Adipocyte (in vitro differentiated cells): ENCODE measurements at places on chromosomes 1 and 21.

GRCh38 chr1:89929467-89930063 is 65.3 kb upstream of the ZNF326 start:
- no peak for DNase-seq

GRCh38 chr1:58060559-58061170 is 485.9 kb downstream of the OMA1 start:
- no peak for DNase-seq

DNA sequence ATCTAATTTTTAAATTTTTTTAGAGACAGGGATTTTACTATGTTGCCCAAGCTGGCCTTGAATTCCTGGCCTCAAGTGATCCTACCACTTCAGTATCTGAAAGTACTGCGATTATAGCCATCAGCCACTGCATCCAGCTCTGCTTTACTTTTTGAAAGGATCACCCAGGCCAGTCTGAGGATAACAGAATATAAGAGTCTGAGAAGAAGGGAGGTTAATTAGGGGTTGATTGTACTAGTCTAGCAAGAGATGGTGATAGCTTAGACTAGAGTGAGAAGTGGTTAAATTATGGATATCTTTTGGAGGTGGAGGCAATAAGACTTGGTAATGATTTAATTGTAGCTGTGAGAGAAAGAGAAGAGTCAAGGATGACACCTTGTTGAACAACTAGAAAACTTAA is 32.2 kb downstream of the PHACTR4 start:
- no peak for DNase-seq

DNA sequence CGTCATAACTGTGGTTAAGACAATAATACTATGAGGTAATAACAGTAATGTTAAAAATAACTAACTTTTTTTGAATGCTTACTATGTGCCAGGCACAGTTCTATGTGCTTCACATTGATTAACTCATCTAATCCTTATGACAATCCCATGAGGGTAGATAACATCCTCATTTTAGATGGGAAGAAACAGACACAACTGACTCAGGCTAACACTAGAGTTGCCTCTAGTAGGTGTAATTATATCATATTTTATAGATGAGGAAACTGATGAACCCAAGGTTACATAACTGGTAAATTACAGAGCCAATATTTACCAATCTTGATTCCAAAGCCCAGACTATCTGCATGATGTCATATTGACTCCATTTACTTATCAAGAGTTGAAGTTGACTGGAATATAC is 23.5 kb downstream of the SERPINC1 start:
- DNase-seq = no peak

DNA sequence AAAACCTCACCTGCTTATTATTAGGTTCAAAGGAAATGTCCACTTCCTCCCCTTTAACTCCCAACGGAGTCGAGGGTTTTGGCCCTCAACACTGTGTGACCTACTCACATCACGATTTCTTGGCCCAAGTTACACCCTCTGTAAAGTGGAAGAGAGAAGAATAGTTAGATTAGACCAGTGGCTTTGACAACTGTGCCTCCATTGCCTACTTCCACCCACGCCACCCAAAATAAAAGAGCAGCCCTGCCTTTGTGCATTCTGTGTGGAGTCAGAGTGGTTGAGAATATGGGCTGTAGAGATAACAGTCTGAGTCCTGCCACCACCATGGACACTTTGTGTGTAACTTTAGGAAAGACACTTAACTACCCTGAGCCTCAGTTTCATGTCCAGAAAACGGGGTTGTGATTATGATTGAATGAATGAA is 4.1 kb upstream of the HDGF start:
- DNase-seq = no peak

DNA sequence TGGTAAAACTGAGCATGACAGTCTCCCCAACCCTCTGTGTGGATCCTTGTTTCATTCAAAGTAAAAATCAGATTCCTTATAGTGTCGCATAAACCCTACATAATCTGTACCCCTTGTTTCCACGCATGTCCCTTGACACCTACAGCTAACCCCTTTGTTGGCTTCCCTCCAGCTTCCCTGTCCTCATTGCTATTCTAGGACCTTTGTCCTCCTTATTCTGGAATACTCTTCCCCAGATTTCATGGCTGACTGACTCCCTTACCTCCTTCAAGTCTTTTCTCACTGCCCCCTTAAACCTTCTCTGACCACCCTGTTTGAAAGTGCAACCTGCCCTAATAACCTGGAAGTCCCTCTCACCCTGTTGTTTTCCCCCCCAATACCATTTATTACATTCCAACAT is 4.0 kb downstream of the RNF11 start:
- DNase-seq = no peak

DNA sequence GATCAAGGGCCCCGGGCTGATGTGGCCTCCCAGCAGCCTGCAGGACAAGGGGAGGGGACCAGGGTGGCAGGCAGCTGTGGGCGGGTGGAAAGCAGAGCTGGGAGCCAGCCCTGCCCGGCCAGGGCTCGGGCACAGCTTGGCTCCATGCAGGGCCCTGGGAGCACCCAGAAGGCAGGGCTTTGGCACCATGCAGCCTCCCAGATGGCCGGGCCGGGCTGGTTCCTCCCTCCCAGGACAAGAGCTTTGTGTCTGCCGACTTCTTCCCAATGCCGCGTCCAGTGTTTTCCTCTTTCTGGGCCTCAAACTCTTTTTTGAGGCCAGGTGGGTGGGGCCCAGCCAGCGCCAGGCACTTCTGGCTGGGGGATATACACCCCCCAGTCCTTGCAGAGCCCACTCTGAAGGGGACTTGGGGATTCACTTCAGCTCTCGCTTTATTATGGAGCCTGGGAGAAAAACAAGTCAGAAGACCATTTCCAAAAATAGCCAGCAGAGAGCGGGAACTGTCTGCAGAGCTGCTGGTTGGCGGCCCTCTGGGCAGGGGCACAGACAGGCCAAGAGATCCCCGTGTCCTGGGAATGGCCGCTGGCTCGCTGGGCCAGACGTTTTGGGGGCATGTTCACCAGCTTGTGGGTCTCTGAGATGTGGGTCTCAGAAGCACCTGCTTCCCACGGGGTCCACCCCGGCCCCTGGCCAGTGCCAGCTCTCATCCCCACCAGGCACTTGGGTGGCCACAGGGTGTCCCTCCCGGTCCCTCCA is 103.8 kb upstream of the ARHGEF16 start:
- no peak for DNase-seq

- no peak for DNase-seq
These were observed 20.7 kb downstream of the DDX20 start for GRCh38 chr1:111776391-111776790.

DNA sequence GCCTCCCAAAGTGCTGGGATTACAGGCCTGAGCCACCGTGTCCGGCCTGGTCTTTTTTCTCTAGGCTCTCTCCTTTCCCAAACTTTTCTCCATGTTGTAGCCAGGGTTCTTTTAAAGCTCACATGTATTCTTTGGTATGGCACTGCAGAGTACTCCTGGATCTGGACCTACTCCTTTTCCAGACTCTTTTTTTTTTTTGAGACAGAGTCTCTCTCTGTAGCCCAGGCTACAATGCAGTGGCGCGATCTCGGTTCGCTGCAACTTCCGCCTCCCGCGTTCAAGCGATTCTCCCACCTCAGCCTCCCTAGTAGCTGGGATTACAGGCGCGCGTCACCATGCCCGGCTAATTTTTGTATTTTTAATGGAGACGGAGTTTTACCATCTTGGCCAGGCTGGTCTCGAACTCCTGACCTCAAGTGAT is 602 bp upstream of the MED18 start:
- no peak for DNase-seq

- DNase-seq = peak; percentile 71
These were observed 1.5 kb downstream of the HIPK1 start for GRCh38 chr1:113930499-113931161.

DNA sequence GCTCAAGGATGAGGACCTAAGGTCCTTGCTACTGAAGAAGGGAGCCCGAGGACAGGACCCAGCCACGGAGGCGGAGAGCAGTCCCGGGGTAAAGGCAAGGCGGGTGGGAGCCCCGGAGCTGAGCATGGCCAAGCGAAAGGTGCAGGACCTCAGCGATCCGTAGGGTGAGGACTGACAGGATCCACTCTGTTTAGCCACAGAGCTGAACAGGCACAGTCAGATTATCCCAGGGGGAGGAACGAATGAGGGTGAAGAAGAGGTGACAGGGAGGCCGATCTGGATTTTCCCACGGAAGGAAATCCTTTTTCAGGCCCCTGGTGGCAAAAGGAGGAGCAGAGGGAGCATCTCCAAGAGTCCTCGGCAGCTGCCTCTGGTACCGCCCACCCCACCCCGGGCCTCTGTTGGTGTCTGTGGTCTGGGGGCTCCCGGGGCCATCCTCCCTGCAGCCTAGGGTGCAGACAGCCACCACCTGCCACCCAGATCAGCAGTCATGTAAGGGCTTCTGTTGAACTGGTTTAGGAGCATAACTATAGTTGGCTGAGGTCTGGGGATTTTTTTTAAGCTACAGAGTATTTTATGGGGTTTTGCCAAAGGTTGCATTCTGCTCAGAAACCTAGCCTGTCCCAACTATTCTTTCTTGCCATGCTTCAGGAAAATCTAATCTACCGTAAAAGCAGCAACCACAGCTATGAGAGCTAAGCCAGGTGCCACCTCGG is 32.3 kb upstream of the LBR start:
- DNase-seq = no peak

DNA sequence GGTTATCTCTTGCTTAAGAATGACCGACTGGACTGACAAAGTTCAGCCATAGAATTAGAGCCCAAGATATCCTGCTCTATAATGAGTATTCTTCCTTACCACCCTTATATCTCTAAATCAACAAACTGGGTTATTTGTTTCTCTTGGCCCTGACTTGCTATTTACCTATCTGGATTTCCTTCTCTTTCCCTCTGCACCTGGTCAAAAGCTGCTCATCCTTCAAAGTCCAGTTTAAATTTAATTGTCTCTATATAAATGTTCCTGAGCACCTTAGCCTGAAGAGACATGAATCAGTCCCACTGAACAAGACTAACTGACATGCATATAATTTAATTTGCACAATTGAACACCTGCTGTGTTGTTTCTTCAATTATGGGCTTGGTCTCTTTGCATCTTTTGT is 127.1 kb upstream of the KCNJ15 start:
- DNase-seq = no peak

DNA sequence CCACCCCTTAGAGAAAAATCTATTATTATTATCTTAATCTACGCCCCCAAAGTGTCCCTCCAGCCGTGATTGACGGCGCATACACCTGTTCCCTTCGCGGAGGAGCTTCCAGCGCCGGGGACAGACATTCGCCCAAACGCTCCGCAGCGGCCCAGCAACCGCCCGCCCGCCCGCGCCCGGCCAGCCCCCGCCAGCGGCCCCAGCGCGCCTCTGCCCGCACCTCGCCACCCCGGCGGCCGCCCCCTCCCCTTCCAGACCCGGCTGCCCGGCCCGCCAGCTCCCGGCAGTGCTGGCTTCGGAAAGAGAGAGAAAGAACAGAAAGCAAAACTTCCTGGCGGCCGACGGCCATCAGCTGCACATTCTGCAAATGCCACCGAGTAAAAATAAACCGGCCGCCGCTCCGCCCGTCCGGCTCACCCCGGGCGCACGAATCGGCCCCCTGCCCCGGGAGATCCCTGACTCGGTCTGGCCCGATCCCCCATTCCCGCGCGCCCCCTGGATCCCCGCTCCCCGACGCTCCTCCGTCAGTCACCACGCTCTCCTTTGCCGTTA is 1.6 kb downstream of the CASZ1 start:
- peak; percentile 50 for DNase-seq

- DNase-seq = no peak
These were observed 59.5 kb downstream of the ACBD3 start for GRCh38 chr1:226126824-226127569.

- DNase-seq = no peak
These were observed 595.5 kb downstream of the RWDD3 start for GRCh38 chr1:95829556-95829955.

GRCh38 chr1:162701286-162701685 is 69.0 kb downstream of the DDR2 start:
- no peak for DNase-seq

GRCh38 chr1:90522432-90522831 is 194.7 kb downstream of the BARHL2 start:
- no peak for DNase-seq

GRCh38 chr1:201222125-201222524 is 31.5 kb downstream of the IGFN1 start:
- no peak for DNase-seq

DNA sequence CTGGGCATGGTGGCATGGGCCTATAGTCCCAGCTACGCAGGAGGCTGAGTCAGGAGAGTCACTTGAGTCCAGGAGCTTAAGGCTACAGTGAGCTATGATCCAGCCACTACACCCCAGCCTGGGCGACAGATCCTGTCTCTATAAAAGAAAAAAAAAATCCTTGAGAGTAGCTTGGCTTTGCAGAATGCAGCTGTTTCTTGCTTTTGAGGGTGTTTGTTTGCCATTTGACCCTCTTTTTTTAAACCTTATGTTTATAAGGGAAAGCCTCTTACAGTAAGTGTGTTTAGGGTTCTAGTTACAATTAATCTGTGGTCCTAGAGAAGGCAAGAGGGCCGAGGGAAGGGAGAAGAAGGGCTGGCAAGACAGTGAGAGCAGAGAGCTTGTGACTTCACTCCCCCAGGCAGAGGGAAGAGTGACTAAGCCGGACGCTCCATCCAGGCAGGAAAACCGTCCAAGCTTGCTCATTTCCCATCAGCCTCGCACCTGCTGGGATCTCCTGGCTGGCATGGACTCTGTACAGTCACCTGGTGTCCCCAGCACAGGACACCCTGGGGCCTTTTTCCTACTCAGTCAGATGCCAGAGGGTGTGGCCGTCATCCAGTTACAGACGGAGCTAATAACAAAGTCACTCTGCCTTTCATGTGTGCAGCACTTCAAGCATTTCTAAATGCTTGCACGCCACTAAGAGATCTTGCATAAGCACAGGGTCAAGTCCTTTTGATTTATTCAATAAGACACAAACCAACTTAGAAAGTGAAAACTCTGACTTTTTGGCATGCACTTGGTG is 55.5 kb upstream of the PSEN2 start:
- DNase-seq = peak; percentile 91

- peak; percentile 81 for DNase-seq
These were observed 143.7 kb downstream of the DNM3 start for GRCh38 chr1:171984850-171985485.

GRCh38 chr1:94801919-94802546 is 18.1 kb upstream of the SLC44A3 start:
- DNase-seq = peak; percentile 93

- DNase-seq = no peak
These were observed 42.0 kb downstream of the STUM start for GRCh38 chr1:226590614-226591013.

GRCh38 chr1:157856538-157856937 is 14.9 kb upstream of the CD5L start:
- no peak for DNase-seq

- no peak for DNase-seq
These were observed 14.5 kb downstream of the LRRC8B start for GRCh38 chr1:89539128-89539527.

GRCh38 chr1:228445490-228445842 is 28.8 kb upstream of the TRIM17 start:
- DNase-seq = no peak

- peak; percentile 63 for DNase-seq
These were observed 46.4 kb upstream of the NBL1 start for GRCh38 chr1:19597496-19598309.

DNA sequence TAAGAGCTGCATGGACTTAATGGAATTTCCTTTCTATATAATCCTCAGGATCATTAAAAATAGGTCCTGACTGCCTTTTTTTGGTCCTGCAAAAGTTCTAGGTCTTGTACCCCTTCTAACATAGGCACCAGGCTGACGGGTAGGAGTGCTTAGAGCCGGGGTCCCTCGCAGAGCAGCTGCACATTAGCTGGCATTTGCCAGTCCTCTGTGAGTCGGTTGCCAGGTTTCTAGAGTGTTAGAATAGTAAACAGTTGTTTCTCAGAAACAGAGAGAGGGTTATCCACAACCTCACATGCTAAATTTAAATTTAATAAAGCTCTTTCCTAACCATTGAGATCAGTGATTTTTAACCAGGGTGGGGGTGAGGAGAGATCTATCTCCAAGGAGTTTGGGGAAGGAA is 35.4 kb upstream of the HEATR1 start:
- DNase-seq = no peak
